Stimulated activated CD8-positive, alpha-beta memory T cell treated with anti-CD3 and anti-CD28 coated beads, Interleukin-4, amount 100 ng/mL, for 1 hour (primary cell): ENCODE measurements at places on chromosomes 16 and 17.

GRCh38 chr16:89104930-89105571, 11.4 kb downstream of the ACSF3 start:
- DNase-seq = no peak

- DNase-seq = no peak
These were observed 16.5 kb upstream of the EIF1 start for GRCh38 chr17:41672153-41672552.

DNA sequence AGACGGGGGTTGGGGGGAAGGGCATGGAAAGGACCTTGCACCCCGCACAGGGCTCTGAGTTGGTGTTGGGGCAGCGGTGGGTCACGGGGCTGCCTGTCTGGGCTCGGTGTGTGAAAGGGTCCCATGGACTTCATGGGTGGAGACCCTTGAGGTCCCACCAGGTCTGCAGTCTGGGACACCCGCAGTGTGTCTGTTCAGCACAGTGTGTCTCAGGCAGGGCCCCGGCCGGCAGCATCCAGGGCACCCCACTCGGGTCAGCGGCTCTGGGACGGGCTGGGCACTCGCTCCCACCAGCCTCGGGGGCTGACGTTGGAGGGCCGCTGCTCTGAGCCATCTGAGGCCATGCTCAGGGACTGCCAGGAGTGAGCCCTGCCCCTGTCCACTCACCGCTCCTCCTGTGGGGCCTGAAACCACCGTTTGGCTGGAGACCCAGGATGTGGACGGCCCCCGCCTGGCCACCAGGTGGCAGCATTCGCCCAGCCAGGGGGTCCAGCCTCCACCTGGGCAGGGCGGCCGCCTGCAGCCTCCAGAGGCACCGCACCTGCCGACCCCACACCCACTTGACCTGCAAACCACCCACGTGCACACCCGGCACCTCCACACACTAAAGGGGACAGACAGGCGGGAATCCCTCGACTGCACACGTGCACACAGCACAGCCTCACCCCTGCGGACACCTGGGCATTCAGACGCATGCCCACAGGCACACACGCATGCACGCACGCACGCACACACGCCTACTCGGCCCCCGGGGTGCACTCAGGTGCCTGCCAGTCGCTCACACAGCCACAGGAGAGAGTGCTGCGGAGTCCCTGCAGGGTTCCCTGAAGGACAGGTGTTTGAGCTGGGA, 10.1 kb upstream of the ZFPM1 start:
- peak; percentile 59 for DNase-seq

DNA sequence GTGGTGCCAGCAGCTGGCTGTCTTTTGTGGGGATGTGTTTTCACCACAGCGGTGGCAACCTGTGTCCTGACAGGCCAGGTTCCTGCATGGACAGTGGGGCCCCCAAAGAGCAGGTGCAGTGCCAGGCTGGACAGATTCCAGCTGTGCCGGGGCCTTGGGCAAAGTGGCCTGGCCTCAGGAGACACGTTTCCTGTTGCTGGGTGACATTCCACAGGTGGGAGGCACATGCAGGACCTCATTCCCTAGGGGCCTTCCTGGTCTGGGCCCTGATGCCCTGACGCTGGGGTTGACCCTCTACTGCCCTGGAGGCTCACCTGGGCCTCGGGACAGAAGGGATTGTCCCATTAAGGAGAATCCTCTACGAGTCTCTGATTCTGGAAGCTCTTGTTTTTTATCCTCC, 182.4 kb downstream of the RAB11FIP4 start:
- no peak for DNase-seq

GRCh38 chr16:72073560-72074230, 10.7 kb downstream of the HPR start:
- no peak for DNase-seq
